ENCODE measurements at places on chromosomes 12 and 14. TPM values are rescaled to one million over a fixed set of nuclear protein-coding genes. Genes with fewer than 3 reads are reported as not detected.
A peak's percentile ranks its signal among the peaks of the same experiment; 100 is the strongest.

DNA sequence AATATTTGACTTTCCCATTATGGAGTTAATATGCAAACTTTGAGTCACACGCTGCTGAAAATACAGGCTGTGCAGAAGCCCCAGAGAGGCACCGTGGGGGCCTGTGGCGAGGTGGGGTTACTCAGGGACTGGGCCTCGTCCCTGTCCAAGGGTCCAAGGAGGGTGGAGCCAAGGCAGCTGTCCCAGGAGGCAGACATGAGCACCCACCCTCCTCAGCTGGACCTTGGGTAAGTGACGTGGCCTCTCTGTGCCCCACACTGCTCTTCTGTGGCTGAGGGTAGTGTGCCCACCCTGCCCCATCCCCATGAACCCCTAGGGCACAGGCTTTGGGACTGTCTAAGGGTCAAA, 39.4 kb downstream of the FAM222A start:
- DNase-seq: no peak

The RPS29 gene
- 1,252 TPM for total RNA-seq

The RTL1 gene
- total RNA-seq: not detected

- no peak for DNase-seq
Measured at GRCh38 chr12:66929121-66929520, 250.2 kb upstream of the GRIP1 start.

- no peak for DNase-seq
Measured at GRCh38 chr12:45425426-45425825, 209.5 kb downstream of the ANO6 start.

DNA sequence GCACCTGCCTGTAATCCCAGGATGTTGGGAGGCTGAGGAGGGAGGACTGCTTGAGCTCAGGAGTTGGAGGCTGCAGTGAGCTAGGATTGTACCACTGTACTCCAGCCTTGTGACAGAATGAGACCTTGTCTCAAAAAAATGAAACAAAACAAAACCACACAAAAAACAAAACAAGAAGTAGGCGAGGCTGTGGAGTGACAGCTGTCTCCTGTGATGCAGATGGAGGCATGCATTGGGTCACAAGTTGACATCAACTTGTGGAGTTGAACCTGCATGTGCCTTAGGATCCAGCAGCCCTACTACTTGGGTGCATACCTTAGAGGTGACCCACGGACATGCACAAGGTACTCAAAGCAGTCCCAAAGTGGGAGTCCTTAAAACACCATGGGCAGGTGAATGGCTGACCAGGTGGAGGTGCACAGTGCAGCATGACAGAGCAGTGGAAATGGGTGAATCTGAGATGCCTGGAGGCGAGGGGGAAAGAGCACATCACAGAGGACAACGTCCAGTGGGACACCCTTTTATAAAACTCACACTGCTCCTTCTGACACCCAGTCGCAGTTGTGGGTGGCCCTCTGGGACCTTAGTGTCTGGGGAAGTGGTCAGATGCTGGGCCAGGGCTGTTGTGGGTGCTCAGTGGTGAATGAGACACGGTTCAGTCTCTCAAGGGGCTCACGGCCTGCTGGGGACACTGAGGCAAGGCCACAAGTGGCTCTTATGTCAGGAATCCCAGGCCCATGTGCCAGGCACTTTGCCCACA, 12.7 kb downstream of the PLBD2 start:
- no peak for DNase-seq

DNA sequence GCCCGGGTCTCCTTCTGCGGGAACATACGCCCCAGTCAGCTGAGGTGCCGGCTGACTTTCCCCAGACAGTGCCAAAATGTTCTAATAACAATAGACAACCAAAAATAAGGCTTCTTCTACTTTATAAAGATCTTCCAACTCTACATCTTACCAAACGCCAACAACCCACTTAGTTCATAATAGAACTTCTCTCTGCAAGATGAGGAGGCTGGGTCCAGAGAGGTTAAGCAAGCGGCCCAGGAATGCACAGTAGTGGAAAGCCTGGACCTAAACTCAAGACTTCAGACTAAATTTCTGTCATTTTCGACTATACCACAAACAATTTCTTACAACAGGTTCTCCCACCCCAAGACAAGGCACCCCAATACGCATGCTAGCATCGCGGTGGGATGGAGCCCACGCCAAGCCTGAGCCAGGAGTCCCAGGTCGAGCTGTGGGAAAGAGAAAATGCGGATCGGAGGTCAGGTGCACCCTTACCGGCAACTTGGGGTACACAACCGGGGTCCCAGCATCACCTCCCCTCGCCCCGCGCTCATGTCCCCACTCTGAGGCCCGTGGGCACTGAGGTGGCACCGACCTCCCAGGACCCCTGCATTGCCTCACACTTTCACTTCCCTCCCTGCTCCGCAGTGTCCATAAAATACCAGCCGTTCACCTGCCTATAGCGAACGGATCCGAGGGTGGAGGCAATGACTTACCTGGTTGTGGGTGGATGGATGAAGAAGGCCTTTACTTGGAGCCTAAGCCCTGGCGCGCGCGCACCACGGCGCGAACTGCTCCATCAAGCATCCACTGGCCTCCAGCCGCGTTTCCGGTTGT, 42.1 kb upstream of the TBX5 start:
- DNase-seq: no peak

The SIRT4 gene
- total RNA-seq: 1.2 TPM

The NTN4 gene
- total RNA-seq: 17.4 TPM

- peak; percentile 84 for DNase-seq
Measured at GRCh38 chr12:124396544-124397398, 101.9 kb downstream of the RFLNA start.

- no peak for DNase-seq
Measured at GRCh38 chr12:26777236-26777635, 55.8 kb downstream of the ITPR2 start.

DNA sequence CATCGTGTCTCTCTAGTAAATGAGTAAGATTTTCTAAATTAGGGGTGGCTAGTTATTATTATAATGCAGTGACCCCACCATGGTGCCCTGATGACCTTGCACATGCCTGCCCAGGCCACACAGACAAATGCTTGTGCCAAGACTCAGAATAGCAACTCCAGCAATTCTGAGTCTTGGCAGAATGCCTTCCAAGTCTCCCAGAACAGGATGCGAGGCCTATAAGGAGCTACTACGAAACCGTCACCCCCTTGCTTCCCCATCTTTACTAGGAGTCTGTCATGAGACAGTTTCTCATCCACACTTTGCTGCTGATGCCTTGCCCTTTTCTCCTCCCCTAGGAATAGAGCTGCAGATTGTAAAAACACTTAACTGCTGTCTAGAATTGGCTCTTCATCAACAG, 559.9 kb downstream of the TRHDE start:
- DNase-seq: no peak

GRCh38 chr14:96744262-96744661, 52.9 kb upstream of the VRK1 start:
- peak; percentile 2 for DNase-seq

The SMOC1 gene
- total RNA-seq: 0.89 TPM

DNA sequence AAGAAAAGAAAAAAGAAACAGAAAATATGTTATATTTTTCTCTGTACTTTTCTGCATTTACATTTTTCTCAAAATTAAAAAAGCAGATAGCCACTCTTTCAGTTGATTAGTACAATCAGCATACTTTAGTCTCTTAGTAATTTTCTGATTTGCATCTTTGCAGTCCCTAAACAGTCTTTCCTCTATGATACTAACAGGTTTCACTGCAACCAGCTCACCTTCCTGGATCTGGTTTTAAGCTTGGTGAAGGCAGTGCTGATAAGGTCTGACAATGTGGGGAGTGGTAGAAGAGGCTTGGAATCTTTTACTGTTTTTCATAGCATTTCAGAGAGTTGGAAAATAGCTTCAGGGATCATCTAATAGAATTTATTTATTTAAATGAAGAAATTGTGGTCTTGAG, 457.6 kb downstream of the ZFP36L1 start:
- no peak for DNase-seq

The SLC2A14 gene
- total RNA-seq: 0.37 TPM

The AQP2 gene
- total RNA-seq: not detected

DNA sequence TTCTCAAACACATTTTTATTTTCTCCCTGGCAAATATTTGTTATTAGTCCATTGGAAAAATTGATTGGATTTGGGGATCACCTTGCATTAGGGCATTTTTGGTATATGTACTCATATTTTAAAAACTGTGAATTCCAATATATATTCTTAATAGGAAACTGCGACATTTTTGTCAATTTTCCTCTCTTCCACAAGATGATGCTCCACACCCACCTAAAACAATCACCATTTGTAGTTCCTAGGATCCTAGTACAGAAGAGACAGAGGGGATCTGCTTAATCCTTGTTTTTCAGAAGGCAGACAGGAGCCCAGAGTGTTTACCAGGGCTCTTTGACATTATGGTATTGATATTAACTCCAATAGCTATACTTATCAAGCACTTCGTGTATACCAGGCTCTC, 22.8 kb upstream of the OASL start:
- DNase-seq: no peak

GRCh38 chr12:111991946-111992345, 21.0 kb downstream of the TMEM116 start:
- DNase-seq: no peak

DNA sequence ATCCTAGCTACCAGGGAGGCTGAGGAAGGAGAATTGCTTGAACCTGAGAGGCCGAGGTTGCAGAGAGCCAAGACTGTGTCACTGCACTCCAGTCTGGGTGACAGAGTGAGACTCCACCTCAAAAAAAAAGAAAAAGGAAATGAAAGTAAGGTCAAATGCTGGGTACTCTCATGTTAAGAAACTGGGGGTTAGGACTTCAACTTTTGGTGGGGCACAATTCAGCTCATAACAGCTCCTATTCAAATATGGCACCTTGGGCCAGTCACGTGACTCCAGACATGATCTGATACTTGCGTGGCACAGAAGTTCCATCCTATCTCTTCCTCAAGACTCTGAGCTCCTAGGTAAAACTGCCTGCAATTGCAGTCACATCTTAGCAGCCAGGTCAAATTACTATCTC, 142.7 kb downstream of the EGLN3 start:
- DNase-seq: no peak

The WSCD2 gene
- total RNA-seq: 0.46 TPM

The SYT10 gene
- 0.34 TPM for total RNA-seq

The BHLHE41 gene
- total RNA-seq: 48.4 TPM

DNA sequence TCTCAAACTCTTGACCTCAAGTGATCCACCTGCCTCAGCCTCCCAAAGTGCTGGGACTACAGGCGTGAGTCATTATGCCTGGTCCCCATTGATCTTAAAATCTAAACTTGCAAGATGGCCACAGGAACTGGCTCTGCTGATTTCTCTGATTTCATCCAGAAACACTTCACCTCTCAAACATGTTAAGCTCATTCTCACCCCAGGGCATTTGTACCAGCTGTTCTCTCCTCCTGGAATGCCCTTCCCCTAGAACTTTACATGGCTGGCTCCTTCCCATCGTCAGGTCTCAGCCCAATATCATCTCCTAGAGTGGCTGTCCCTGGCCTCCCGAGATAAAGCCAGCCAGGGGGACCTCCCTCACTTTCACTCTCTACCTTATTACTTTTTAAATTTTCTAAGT, 5.3 kb upstream of the LRTM2 start:
- DNase-seq: no peak

DNA sequence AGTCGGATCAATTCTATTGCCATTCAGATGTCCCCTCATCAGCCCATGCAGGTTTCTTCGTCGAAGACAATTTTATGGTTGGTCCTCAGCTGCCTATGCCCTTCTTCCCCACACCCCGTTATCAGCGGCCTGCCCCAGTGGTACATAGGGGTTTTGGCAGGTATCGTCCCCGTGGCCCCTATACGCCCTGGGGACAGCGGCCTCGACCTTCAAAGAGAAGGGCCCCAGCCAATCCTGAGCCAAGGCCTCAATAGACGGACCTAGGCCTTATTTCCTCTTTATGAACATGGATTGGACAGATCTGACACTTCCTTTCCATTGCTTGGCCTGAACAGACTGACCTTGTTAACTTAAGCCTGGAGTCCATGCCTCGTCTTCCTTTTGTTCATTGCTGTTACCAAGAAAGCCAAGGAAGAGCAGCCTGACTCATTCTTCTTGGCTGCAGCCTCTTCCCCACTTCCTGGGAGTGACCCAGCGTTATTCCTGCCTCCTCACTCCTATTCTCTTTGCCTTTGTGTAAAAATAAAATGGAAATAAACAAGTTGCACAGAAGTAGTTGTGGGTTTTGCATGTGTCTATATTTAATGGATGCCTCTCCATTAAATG, 156.5 kb upstream of the AMIGO2 start:
- DNase-seq: no peak

- DNase-seq: no peak
Measured at GRCh38 chr12:120643574-120643973, 3.1 kb downstream of the CABP1 start.

The LTB4R gene
- 4.3 TPM for total RNA-seq

- DNase-seq: no peak
Measured at GRCh38 chr14:67385618-67386017, 25.5 kb downstream of the EIF2S1 start.

DNA sequence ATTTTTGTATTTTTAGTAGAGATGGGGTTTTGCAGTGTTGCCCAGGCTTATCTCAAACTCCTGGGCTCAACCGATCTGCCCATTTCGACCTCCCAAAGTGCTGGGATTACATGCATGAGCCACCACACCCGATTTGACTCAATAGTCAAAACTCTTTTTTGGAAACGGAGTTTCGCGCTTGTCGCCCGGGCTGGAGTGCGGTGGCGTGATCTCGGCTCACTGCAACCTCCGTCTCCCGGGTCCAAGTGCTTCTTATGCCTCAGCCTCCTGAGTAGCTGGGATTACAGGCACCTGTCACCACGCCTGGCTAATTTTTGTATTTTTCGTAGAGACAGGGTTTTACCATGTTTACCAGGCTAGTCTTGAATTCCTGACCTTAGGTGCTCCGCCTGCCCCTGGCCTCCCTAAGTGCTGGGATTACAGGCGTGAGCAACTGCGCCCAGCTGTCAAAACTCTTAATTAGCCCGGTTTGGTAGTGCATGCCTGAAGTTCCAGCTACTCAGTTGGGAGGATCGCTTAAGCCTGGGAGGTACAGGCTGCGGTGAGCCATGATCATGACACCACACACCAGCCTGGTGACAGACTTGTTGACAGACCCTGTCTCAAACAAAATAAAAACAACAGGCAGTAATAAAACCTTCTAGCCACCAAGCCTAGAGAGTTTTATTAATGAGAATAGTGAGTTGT, 12.4 kb downstream of the MED21 start:
- DNase-seq: no peak

GRCh38 chr12:45305907-45306306, 90.0 kb downstream of the ANO6 start:
- DNase-seq: no peak

DNA sequence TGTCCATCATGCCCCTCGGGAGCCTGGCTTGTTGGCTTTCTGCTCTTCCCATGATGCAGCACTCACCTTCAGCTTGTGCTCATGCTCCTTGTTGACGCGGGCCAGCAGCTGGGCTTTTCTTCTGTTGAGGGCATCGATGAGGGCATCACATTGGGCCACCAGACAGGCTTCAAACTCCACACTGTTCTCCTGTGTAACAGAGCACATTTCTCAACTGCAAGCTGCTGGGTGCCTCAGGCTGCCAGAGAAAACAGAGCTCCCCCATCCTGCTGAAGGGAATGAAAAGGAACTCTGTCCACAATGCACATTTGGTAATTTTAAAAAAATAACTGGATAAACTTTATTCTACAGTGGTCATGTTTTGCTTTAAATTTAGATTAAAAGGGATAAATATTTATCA, 72.1 kb downstream of the TRIM9 start:
- no peak for DNase-seq

- DNase-seq: no peak
Measured at GRCh38 chr14:55730592-55731310, 150.7 kb downstream of the KTN1 start.

- DNase-seq: no peak
Measured at GRCh38 chr14:32826404-32827082, 112.1 kb upstream of the NPAS3 start.

The MORN3 gene
- not detected for total RNA-seq
